ENCODE measurements at places on chromosomes 7 and 10. TPM values are rescaled to one million over a fixed set of nuclear protein-coding genes. Genes with fewer than 3 reads are reported as not detected.

Gene C7orf33
- not detected for total RNA-seq

Gene MTURN
- 6.1 TPM for total RNA-seq

Gene ASB15
- not detected for total RNA-seq

Gene C10orf53
- not detected for total RNA-seq
